ENCODE measurements at places on chromosomes 3 and 15. TPM values are rescaled to one million over a fixed set of nuclear protein-coding genes. Genes with fewer than 3 reads are reported as not detected.

SOX14 gene
- not detected for polyA plus RNA-seq

ARL14 gene
- polyA plus RNA-seq, result not detected

CCR2 gene
- polyA plus RNA-seq, result not detected

CCDC33 gene
- polyA plus RNA-seq, result not detected

SPATA12 gene
- not detected for polyA plus RNA-seq

MRPL3 gene
- polyA plus RNA-seq, result 150 TPM

SYNM gene
- polyA plus RNA-seq, result 5.0 TPM

SPESP1 gene
- polyA plus RNA-seq, result 22.1 TPM

PSMD6 gene
- polyA plus RNA-seq, result 199 TPM

FOXB1 gene
- polyA plus RNA-seq, result not detected

RETNLB gene
- not detected for polyA plus RNA-seq

LRRC15 gene
- polyA plus RNA-seq, result not detected

MCTP2 gene
- polyA plus RNA-seq, result 0.07 TPM

AADACL2 gene
- not detected for polyA plus RNA-seq

PDZRN3 gene
- 7.7 TPM for polyA plus RNA-seq

RAB6B gene
- 4.5 TPM for polyA plus RNA-seq

USF3 gene
- 19.0 TPM for polyA plus RNA-seq

SRGAP3 gene
- polyA plus RNA-seq, result 14.0 TPM

SAMMSON gene
- not detected for polyA plus RNA-seq

RCN2 gene
- polyA plus RNA-seq, result 313 TPM

SLC15A2 gene
- polyA plus RNA-seq, result 4.4 TPM

UACA gene
- 12.5 TPM for polyA plus RNA-seq

PATL2 gene
- polyA plus RNA-seq, result not detected

WNT5A gene
- polyA plus RNA-seq, result 9.9 TPM

GLDN gene
- polyA plus RNA-seq, result 14.9 TPM

GPR15 gene
- not detected for polyA plus RNA-seq

CEP19 gene
- 5.1 TPM for polyA plus RNA-seq

GNB5 gene
- polyA plus RNA-seq, result 58.3 TPM

CCRL2 gene
- not detected for polyA plus RNA-seq

DUOXA2 gene
- not detected for polyA plus RNA-seq

CNTN4 gene
- polyA plus RNA-seq, result 49.9 TPM

NPAP1 gene
- 0.47 TPM for polyA plus RNA-seq

SKOR1 gene
- polyA plus RNA-seq, result 26.2 TPM

Data from Purkinje cell (primary cell).